ENCODE measurements at places on chromosomes 4 and X.

- DNase-seq: no peak
Measured at GRCh38 chr4:93289241-93289640, 539.3 kb upstream of the ATOH1 start.

DNA sequence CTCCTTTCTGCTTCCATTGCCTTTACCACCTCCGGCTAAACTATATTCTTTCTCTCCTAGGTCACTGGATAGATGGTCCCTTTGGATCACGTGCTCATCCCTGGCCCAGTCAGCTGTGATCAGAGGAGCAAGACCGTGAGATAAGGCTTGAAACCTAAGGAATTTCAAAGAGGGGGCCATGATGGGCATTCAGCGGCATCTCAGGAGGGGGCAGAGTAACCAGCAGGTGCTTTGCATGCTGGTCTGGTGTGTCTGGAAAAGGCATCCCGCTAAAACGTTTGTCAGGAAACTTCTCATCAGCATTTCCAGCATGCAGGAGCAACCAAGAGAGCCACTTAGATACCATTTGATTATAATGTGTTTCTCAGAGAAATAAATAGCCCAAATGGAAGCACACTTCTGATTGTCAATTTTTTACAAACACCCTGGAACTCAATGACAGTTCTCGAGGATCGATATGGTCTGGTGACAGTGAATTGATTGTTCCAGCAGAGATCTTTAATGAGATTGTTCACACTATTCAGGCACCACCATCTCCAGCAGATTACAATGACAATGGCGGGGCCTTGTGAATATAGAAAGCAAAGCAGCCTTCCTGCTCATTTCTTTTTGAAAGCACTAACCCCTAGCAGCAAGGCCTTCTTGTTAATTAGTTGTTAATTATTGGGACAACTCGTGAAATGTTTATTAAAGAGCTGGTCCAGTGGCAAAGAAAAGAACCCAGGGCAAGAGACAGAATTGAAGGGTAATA lies 327.1 kb downstream of the PTTG2 start:
- DNase-seq: no peak

DNA sequence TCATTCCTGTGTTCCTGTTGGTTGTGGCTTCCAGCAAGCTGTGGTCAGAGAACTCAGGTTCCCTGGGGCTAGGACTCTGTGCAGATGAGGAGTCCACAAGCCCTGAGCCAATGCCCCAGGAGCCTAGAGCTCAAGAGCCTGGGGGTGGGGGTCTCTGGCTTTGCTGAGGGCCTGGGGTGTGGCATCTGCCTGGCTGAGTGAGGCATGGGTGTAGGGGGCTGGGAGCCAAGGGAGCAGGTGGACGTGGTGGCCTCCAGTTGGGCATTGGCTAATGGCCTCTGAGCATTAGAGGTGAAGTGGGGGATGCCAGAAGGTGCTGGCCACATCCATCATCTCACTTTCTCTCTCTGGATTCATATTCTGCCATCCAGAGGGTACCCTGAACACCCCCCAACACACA lies 5.3 kb upstream of the MAMLD1 start:
- DNase-seq: no peak

DNA sequence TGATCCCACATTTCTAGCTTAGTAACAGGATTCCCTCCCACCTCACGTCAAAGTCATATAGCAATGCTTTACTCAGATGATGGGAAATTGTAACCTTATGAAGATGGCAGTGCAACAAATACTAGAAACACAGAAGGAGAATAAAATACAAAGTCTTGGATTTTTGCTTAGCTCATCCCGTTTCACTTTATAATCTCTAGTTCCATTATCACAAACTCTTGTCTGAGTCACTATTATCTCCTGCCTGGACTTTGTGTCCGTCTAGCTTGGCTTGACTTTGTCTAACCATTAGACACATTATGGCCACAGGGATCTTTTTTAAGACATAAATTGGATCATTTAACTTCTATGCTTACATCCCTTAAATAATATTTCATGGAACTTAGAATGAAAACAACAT lies 127.1 kb upstream of the GABRG1 start:
- no peak for DNase-seq

DNA sequence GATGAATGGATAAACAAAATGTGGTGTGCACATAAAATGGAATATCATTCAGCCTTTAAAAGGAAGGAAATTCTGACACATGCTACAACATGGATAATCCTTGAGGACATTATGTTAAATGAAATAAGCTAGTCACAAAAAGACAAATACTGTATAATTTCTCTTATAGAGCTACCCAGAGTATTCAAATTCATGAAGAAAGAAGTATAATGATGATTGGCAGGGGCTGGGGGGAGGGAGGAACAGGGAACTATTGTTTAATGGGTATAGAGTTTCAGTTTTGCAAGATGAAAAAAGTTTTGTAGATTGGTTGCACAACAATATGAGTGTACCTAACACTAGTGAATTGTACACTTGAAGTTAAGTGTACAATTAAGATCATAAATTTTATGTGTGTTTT lies 153.9 kb upstream of the STK26 start:
- DNase-seq: no peak

Measured in activated T-cell treated with anti-CD3 and anti-CD28 coated beads for 4 hours (primary cell).